T-helper 1 cell treated with Interleukin-12 subunit alpha and Interleukin-12 subunit beta and Interleukin-4 antibody, amounts not matched to agents 30 ng/mL and 1 ng/mL, for 36 hours (primary cell): ENCODE measurements at places on chromosomes 6 and 20. TPM values are rescaled to one million over a fixed set of nuclear protein-coding genes. Genes with fewer than 3 reads are reported as not detected.

The DACT2 gene
- total RNA-seq = 0.59 and 0.78 TPM in 2 replicates

The SOX4 gene
- 1.2 TPM in 2 replicates for total RNA-seq

The BEND6 gene
- not detected in 2 replicates for total RNA-seq

The GSTA3 gene
- not detected in 2 replicates for total RNA-seq

The SLA2 gene
- 78.0 and 78.8 TPM in 2 replicates for total RNA-seq

The BMP2 gene
- total RNA-seq = not detected in 2 replicates

The MEP1A gene
- total RNA-seq = not detected in 2 replicates

The MRAP2 gene
- total RNA-seq = 0.12 TPM in 1 of 2 replicates, not detected in the other

The PTK6 gene
- total RNA-seq = 1.2 TPM in 2 replicates

The CTCFL gene
- not detected in 2 replicates for total RNA-seq

The FAM209B gene
- 2.5 and 2.7 TPM in 2 replicates for total RNA-seq

The KHDC1 gene
- total RNA-seq = 2.6 and 2.9 TPM in 2 replicates

The COL21A1 gene
- total RNA-seq = not detected in 2 replicates

The PNPLA1 gene
- not detected in 2 replicates for total RNA-seq

The PI3 gene
- total RNA-seq = not detected in 2 replicates

The RPL10A gene
- total RNA-seq = 1,175 and 1,189 TPM in 2 replicates
